LHCN-M2 (cell line): ENCODE measurements at places on chromosomes 2 and 18. TPM values are rescaled to one million over a fixed set of nuclear protein-coding genes. Genes with fewer than 3 reads are reported as not detected.

The C2orf80 gene
- not detected in 2 replicates for total RNA-seq

The CCDC150 gene
- total RNA-seq: 10.2 and 11.3 TPM in 2 replicates

The CHRNA1 gene
- 541 and 762 TPM in 2 replicates for total RNA-seq

The C2orf66 gene
- 0.32 TPM in 1 of 2 replicates, not detected in the other for total RNA-seq

The LOXHD1 gene
- not detected in 2 replicates for total RNA-seq

The CRYBA2 gene
- not detected in 2 replicates for total RNA-seq

The CLK1 gene
- total RNA-seq: 35.4 and 44.3 TPM in 2 replicates

The PLGLB1 gene
- 0.34 and 0.96 TPM in 2 replicates for total RNA-seq

The POU3F3 gene
- total RNA-seq: not detected in 2 replicates

The MAP4K3 gene
- 35.0 and 41.4 TPM in 2 replicates for total RNA-seq

The COLEC11 gene
- total RNA-seq: not detected in 2 replicates

The SIGLEC15 gene
- total RNA-seq: 2.9 and 5.0 TPM in 2 replicates

The MROH2A gene
- not detected in 2 replicates for total RNA-seq

The C2orf72 gene
- 0.06 and 0.13 TPM in 2 replicates for total RNA-seq

The PRKAG3 gene
- 0.46 TPM in 1 of 2 replicates, not detected in the other for total RNA-seq

The MYO3B gene
- total RNA-seq: 0.06 TPM in 2 replicates

The LINC00305 gene
- total RNA-seq: not detected in 2 replicates

The SH3BP4 gene
- total RNA-seq: 49.6 and 53.3 TPM in 2 replicates

The METTL8 gene
- total RNA-seq: 24.9 and 32.1 TPM in 2 replicates

The RAB10 gene
- total RNA-seq: 124 and 143 TPM in 2 replicates
